ENCODE measurements at places on chromosomes 5 and 9.

- peak; percentile 57 for DNase-seq
Observed at GRCh38 chr9:32551276-32552051, 663 bp upstream of the SMIM27 start.

DNA sequence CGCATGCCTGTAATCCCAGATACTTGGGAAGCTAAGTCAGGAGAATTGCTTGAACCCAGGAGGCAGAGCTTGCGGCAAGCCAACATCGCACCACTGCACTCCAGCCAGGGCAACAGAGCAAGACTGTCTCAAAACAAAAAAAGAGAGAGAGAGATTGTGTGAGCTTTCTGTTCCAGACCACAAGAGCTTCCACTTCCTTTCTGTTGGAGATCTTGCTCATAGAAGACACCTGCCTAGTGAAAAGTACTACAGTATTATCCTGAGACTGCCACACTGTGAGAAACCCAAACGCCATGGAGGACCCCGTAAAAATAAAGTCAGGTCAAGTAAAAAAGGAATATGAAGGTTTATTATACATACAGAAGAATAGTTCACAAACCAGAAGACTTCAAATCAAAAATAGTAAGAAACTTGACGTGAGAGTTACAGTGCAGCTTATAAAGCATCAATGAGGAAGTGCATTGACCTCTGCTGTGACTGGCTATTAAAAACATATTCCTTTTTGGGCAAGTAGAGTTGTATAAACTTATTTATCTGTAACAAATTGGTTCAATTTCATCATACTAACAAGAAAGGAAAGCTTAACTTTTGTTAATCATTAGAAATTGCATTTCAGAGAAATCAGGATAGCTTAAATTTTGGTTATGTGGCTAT is 4.3 kb upstream of the EMB start:
- no peak for DNase-seq

DNA sequence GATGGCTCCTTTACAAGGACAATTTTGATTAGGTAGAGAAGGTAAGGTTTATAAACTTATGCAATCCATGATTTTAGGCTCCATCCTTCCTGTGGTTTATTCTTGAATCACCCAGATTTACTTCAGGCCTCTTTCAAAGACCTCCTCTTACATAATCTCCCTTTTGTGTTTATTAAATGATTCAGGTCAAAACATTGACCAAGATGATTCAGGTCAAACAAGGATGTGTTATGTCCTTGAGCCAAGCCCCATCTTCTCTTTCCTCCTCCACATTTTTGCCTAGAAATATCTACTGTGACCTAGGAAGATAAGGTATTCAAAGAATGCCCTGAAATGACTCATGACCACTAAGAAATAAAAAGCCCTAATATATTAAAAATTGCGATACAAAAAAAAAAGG is 31.8 kb upstream of the TLR4 start:
- no peak for DNase-seq

DNA sequence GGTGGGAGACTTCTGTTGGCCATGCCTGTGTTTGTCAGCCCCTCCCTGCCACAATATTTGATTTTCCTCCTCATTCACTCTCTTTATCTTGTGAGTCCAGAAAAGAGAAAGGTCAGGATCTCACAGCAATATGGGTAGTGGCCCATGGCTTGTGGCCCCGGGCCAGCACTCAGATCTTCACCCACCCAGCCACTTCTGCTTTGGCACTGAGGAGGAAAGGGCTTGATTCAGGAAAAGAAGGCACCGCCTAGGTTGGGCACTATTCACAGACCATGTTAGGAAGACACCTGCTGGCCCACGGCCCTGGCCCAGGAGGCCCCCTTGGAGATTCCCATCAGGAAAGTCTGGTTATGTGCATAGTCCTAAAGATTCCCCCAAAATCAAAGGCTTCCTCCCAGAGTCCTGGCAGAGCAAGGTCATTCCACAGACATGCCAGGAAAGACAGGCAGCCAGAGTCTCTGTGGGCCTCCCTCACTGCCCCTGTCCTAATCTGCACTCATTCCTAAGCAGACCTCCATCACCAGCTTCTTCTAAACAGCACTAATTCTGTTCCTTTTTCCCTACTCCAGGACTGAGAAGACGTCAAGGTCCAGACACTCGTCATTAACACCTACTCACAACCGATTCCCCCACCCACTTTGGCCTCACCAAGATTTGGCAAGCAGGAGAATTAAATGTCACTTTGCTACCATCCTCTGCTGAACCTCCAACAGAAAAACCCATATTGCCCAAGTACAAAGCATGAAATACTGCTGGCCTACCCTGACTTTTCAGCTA is 179.3 kb downstream of the DEPDC1B start:
- no peak for DNase-seq

GRCh38 chr5:128667751-128668150 is 129.7 kb upstream of the FBN2 start:
- DNase-seq, result no peak

GRCh38 chr5:127583866-127584265 is 65.0 kb upstream of the CTXN3 start:
- DNase-seq, result no peak

GRCh38 chr5:166262395-166262794 is 2029.0 kb upstream of the WWC1 start:
- DNase-seq, result no peak

DNA sequence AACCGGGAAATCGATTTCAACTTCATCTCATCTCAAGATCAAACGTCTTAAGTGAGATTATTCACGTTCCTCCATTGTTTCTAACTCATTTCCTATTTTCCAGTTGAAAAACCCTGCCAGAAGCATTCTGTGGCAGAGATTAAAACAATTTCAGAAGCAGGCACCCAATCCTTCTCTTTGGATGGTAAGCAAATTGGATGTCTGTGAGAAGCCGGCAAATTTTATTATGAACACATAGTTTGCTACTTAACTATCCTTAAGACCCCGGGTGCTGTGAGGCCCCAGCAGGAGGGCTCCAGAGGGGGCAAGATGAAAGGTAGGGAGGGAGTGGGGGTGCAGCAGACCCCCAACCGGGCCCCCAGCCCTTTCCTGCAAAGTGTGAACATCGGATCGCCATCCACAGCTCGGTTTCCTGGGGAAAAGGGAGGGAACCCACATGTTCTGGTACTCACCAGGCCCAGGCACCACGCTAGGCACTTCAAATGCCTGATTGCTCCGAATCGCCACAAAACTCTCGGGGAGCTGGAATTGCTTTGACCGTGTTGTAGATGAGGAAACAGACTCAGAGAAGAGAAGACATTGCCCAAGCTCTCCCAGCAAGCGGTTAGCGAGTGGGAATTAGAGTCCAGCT is 167.1 kb upstream of the MVB12B start:
- DNase-seq, result peak; percentile 2

DNA sequence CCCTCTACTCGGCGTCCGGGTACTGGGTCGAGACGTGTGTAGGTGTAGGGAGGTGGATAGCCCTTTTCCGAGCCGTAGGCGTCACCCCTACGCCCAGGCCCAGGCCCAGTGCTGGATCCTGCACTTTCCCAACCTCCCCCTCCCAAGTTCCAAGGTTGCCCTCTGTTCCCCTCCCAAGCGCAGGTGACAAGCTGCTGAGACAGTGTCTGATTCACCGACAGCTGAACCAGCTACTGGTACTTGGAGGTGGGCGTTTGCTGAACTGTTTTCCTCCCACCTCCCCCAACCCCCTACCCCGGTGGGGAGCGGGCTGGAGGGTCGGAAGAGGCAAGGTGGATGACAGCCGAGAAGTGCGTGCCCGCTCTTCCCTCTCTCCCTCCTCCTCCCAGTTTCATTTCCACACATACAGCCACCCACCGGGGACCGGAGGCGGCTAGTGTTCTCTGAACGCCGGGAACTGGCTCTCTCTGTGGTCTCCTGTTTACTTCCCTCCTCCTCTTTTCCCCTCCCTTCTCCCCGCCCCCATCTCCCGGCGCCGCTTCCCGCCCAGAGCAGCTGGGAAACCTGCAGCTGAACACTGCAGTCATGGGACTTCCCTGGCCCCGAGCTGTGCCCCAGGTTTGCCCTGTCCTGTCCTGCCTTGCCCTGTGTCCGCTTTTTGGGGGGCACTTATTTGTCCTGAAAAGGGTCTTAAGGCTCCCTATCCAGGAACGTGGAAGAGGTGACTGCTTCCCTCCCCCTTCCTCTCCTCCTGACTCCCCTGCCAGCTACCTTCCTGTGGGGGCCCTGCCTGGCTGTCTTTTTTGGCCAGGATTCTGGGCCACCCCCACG is 6.2 kb upstream of the KLF9 start:
- DNase-seq, result peak; percentile 95

DNA sequence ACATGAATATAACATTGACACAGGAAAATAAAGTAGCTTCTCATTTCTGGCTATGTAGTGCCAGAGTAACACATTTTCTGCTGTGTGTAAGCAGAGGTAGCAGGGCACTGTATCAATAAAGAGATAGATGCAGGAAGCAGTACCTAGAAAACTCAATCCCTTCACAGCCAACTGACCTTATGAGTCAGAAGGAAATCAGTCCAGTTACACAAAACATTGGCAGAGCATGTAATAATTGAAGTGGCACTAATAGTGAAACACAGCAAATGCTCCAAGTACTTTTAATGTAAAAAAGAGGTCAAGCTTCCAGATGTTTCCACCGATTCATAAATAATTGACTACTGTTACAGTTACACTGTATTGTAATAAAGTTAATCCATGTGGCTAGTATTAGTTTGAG is 706.6 kb downstream of the EFNA5 start:
- DNase-seq, result no peak

GRCh38 chr9:69045821-69046220 is 10.3 kb downstream of the FXN start:
- DNase-seq, result no peak

DNA sequence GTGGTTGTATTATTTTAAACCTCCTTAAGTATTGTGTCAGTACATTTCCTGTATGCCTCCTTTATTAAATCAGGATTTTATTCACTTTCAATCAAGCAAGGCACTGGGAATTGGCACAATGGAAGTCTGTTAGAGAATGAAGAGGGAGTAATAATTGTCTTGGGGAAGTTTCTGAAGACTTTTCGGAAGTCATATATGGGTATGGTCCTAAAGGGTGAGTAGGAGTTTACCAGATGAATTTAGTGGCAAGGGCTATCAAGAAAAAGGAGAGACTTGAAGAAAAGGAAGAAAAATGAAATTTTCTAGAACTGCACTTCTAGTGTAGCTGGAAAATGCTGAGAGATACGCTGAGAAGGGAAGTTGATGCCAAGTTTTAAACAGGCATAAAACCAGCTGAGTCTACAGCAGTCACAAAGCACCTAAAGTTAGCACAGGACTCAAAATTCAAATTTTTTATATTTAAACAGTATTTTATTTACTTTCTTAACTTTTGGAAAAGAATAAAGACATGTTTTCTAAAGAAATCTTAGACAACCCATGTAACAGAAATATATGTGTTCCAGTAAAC is 184.9 kb downstream of the SMC2 start:
- no peak for DNase-seq

DNA sequence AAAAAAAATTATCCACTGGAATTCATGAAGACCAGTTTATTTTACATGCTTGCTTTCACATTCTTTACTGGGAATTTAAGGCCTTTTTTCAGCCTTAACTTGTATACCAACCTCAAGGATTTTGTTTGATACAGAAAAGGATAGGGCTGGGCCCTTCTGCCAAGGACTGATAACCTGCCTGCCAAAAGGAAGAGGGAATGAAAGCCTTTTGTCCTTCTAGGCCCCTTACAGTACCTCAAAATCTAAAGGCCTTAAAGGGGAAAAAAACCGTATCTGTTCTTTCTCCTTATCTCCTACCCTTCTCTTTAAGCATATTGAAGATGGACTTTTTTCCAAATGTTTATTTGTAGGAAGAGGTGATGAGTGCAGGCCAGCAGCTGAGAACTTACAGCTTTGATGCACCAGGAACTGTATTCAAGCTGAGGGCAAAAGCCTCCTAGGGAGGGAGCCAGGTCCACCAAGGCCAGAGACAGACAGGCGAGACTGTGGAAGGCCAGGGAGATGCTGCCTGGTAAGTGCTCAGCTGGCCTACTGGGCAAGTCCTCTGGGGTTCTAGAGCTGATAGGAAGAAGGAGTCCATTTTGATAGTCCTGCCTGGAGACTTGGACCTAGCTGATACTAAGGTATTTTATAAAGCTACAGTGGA is 31.8 kb downstream of the FAXDC2 start:
- no peak for DNase-seq

DNA sequence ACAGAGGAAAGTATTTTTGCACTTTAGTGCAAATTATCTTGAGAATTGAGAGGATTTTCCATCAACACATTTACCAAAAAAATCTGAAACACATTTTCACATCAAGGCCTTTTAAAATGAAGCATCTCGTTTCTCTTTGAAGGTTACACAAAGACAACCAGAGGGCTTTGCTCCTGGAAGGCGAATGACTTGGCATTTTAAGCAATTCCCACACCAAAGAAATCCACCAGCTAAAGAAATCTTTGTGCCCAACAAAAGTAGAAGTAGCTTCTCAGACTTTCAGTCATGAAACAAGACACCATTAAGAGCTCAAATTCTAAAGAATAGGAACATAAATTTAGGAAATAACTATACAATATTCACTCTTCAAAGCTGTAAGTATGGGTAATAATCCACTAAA is 59.9 kb downstream of the HABP4 start:
- DNase-seq, result no peak

GRCh38 chr5:87900419-87900818 is 368.2 kb downstream of the TMEM161B start:
- DNase-seq, result no peak
